HTR-8/SVneo (cell line): ENCODE measurements at places on chromosomes 5 and 9.

DNA sequence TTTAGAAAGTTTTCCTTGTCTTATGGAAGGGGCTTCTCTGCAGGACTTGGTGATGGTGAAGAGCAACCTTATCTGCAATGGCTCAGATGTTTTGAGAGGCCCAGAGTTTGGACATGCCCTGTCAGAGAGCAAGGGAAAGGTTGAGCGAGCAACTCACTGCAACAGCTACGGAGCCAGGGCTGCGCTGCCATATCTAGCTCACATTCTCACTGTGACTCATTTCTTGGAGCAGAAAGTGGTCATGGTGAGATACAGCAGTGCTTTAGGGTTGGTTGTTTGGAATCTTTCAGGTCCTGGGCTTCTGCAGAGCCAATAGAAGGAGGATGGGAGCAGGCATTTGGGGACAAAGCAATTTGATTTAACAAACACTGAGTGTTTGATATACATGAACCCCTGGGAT lies 12.3 kb downstream of the GLRA1 start:
- no peak for DNase-seq

GRCh38 chr9:137277329-137278041 lies at the start of gene TOR4A:
TOR4A (plus strand) TSS chr9:137277726; CDS start chr9:137278690, 964 bp downstream.
- DNase-seq: peak; percentile 92

DNA sequence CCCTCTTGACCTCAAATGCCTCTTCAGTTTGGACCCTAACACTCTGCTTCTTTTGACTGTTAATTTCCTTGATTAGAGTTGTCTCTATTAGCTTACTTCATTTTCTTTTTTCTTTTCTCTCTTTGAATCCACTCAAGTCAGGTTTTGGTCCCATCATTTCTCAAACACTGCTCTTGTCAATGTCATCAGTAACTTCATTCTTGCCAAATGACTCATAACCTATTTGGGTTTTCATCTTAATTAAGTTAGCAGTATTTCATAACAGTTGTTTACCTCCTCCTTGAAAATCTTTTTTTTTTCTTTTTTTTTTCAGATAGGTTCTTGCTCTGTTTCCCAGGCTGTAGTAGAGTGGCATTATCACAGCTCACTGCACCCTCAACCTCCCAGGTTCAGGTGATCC lies 119.6 kb downstream of the PARP8 start:
- no peak for DNase-seq

- DNase-seq: no peak
Observed at GRCh38 chr5:67286006-67286405, 89.4 kb upstream of the CD180 start.

GRCh38 chr5:31251032-31251431 lies 57.5 kb downstream of the CDH6 start:
- DNase-seq: no peak

DNA sequence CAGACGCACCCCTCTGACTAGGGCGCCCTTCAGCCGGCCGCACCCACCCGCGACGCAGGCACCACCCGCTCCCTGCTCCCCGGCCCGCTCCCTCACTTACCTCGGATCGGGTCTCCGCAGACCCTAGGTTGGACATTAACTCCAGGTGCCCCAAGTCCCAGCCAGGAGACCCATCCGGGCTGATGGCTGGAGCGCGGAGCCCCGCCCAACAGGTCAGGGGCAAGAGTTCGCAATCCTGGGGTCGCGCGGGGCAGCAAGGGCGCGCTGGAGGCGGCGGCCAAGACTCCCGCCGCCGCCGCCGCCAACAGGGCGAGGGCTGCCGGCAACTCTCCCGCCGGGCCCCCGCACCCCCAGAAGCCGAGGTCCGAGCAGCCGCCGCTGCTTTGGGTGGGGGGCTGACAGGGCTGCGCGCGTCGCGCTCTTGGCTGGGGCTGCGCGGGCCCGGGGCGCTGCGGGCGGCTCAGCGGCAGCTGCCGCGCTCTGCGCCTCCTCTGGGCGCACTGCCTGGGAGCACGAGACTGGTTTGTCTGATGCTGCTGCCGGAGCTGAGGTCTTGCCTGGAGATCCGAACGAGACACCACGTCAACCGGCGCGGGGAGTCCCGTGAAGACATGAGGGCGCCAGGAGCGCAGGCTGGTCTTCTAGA lies at the start of gene GDNF:
TSS of gene GDNF (minus strand) at position 635 of the 646 bp plus-strand sequence. CDS start 5,245 bp downstream, outside the sequence.
- DNase-seq: peak; percentile 83

GRCh38 chr9:1083325-1083913 lies 33.3 kb downstream of the DMRT2 start:
- DNase-seq: no peak
